NCI-H1694 treated with DMSO at 0.1 percent for 48 hours (cell line): ENCODE measurements at places on chromosomes 7 and 10.

DNA sequence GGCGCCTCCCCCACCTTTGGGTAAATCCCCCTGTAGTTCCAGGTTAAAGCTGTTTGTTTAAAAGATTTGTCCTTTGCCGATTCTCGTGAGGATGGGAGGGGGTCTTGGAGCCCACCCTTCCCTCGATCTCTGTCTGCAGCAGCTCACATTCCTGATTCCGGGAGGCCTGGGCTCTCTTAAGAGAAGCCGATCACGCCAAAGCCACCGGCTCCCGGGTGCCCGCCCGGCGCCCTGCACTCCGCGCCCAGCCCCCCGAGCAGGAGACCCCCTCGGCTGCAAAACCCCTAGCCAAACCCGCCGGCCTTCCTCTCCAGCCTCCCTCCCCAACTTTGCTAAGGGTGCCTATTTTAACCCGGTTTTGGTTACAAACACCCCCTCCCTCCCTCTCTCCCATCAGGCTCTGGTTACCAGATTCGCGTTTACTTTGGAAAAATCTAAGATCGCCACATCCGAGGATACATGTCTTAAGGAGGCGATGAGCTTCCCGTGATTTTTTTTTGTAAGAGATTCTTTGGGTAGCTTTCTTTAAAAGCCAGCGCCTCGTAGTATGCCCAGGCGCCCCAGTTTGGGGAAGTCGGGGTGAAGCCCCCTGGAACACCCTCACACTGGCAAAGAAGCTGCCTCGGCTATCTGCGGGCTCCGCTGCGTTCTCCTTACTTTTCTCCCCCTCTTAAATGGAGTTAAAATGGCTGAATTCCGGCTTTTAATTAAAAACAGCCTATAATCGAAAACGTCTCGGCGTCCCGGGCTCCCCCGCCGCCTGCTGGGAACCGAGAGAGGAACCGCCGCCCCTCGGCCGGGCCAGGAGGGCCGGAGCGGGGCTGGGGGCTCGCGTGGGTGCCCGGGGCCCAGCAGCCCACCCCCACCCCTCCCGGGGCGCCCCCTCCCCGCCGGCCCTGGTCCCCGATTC lies 983 bp downstream of the TNRC18 start:
- DNase-seq, result no peak

DNA sequence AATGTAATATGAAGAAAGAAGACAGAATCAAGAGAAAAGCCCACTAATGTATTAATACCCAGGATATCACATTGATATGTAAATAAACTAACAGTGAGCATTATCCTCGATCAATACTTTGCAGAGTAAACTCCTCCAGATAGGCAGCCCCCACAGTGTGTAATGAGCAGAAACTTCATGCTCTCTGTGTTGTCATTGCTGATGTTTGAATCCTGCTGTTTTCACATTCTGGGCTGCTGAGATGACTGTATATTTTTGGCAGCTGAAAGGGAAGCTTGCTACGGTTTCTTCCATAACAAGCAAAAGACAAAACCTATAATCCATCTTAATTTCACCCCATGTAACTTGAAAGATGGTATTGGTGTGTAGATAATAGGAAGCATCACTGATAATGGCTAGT lies 15.3 kb upstream of the THSD7A start:
- no peak for DNase-seq

- no peak for DNase-seq
These were observed 369.2 kb upstream of the NRP1 start for GRCh38 chr10:33703501-33704213.

- DNase-seq, result no peak
These were observed 2.0 kb downstream of the SRGN start for GRCh38 chr10:69089638-69090599.

DNA sequence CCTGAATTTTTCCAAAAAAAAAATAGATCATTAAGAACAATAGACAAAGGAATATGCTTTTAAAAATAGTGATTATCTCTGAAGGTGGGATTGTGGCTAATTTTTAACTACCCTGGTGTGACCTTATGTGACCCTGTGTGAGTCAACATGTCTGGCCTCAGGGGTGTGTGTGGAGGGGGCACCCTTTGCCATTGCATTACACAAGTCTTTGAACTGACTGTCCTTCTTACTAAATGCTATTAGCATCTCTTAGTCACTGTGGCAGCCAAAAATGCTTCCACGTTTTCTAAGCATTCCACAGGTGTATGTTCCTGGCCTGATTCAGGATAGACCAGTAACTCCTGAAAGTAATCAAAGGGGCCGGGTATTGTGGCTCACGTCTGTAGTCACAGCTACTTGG lies 175.4 kb downstream of the MGMT start:
- DNase-seq, result no peak

GRCh38 chr7:56026538-56026937 lies 24.7 kb downstream of the PSPH start:
- DNase-seq, result no peak

GRCh38 chr10:132467464-132468149 lies 70.0 kb upstream of the INPP5A start:
- no peak for DNase-seq

GRCh38 chr7:137097111-137097510 lies 228.7 kb downstream of the CHRM2 start:
- no peak for DNase-seq
